MV-4-11 (cell line): ENCODE measurements at places on chromosomes 6 and 20.

- peak; percentile 89 for DNase-seq
Observed at GRCh38 chr6:14711056-14711703, 534.7 kb upstream of the JARID2 start.

- DNase-seq, result peak; percentile 20
Observed at GRCh38 chr6:53014063-53014462, 19.0 kb upstream of the GSTA4 start.

DNA sequence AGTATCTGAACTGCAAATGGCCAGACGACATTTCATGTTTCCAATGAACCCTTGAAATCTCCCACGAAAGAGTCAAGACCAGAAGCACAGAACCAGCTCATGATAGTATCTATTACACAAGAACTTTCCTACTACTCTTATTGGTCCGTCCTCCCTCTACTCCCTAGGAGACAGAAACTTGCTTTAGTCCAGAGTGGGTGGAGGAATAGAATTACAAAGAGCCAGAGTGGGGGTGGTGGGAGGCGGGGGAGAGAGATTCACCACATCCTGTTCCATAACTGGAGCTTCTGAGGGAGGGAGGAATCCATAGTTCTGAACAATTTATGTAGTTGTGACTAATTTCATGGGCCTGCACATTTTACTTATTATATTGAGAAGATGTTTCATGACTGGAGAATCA, 18.5 kb upstream of the WFDC10A start:
- peak; percentile 88 for DNase-seq

DNA sequence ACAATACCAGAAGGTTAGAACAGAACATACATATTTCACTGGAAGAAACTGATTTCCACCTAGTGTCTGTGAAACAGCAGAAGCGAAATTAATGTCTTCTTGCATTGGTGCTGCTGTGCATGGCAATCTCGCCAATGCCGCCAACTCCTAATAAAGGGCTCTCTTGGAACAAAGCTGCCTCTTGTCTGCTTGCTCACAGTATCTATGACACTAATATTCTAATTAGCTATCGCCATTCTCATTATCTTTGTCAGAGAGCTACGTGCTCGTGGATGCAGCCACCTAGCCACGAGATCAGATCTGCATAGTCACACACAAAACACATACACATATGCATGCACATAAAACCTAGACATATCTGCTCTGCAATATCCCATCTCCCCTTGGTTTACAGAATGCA, 145.9 kb upstream of the OLIG3 start:
- DNase-seq, result no peak

- DNase-seq, result no peak
Observed at GRCh38 chr20:15061955-15062354, 724.5 kb upstream of the FLRT3 start.

DNA sequence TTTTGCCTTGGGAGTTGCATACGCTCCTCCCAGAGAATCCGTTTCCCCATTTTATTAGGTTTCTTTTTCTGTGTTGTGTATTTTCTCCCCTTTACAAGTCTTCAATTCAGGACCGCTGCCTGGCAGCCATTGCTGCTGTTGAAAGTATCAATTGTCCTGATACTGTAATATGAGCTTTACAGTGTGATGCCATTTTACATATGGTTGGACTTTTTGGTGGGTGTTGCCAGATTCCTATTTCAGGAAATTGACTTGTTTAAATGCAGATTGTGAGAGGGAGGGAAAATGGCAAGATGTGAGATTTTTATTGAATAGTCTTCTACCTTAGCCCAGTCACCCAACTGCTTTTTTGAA, 1.2 kb downstream of the PANK2 start:
- peak; percentile 24 for DNase-seq

DNA sequence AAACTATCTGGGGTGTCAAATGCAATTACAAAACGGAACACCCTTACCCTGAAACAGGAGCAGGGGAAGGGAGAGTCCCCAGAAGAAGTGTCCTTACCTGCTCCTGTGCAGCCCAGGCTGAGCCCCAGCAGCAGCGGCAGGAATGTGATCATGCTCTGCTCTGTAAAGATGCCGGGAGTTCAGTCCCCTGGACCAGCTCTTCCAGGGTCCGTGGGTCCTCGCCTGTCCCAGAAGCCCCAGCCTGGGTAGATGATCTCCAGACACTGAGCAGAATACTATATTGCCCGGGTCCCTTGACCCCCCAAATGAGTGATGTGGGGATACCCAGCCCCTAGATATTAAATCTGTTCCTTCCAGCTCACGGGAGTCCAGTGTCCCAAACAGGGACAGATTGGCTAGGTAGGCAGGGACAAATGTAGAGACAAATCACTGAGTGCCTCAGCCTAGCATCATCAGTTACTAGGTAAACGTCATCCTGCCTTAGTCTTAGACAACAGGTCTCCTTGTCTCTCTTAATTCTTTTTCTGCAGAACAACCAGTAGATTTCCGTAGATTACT, at the start of gene HLA-DMB:
Gene HLA-DMB (minus strand): TSS at position 373 of the 558 bp plus-strand sequence. CDS start 221 bp downstream, at position 152.
- DNase-seq, result peak; percentile 48

- DNase-seq, result no peak
Observed at GRCh38 chr6:39056681-39057080, 8.1 kb downstream of the GLP1R start.

DNA sequence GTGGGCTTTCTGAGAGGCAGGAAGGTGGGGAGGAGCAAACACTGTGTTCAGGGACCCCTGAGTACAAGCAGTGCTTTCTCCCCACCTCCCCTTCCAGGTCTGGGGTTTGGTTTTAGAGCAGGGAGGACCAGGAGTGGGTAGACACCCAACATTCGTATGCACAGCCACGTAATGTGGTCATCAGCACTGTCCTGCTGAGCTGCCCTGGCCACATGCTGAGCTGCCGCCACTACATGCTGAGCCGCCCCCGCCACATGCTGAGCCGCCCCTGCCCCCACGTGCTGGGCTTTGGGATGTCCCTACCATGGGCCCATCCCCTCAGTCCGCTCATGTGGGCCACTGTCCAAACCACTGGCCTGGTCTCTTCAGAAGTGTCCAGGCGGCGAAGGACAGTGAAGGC, 214.9 kb upstream of the CST7 start:
- DNase-seq, result no peak

DNA sequence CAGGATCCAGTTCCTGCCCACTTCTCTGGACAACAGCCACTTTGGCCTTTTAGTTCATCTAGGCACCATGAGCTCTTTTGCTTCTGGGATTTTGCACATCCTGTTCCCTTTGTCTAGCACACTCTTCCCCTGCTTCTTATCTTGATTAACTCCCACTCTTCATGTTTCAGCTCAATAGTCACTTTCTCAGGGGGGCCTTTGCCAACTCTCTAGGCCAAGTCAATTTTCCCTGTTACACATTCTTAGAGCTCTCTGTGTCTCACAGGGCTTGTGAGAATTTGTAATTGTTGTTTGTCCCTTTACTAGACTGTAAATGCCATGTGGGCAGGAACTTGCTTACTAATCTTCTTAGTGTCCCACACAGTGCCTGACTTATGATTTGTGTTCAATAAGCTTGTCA, 58.1 kb upstream of the EPB41L1 start:
- DNase-seq, result no peak

DNA sequence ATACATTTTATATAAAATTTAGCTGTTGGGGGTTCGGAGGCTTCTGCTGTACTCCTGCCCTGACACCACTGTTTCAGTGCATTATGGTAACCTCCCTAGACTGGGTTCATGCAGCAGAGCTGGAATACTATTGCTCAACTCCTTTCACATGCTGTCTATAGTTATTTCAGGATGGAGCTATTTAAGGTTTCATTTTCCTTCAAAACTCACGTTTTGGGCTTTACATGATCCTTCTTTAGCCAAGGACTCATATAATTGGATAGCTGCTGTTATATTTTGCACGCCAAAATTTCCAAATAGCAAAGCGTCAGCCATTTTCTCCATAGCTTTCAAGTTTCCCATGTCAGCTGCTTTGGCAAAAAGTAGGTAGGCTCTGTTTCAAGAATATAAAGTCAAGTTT, 76.8 kb downstream of the SEL1L2 start:
- no peak for DNase-seq

- DNase-seq, result no peak
Observed at GRCh38 chr6:162526960-162527359, 200.6 kb downstream of the PRKN start.

DNA sequence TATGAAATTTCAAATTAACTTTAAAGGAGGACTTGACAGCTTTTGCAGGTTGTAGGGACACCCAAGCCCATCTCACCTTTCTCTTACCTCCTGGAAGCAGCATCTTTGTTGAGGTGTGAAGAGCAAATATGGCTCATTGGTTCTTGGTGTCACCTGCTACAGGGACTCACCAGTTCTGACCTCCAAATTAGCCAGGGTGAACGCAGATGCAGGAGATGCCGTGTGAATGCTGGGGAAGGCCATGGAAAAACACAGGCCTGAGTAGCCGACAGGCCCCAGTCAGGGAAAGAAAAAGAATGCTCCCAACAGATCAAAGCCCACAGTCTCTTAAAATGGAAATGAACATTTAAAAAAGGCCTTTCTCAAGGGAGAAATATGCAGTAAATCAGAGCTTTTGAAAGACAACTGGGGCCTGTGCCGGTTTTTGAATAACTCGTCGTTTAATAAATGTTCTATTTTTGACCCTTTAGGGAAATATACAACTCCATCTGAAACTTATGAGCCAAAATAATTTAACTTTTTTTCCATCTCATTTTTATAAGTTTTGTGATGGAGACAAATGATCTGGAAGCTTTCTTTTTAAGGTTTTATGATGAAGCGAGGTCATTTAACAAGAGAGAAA, 167.5 kb downstream of the CD83 start:
- no peak for DNase-seq

DNA sequence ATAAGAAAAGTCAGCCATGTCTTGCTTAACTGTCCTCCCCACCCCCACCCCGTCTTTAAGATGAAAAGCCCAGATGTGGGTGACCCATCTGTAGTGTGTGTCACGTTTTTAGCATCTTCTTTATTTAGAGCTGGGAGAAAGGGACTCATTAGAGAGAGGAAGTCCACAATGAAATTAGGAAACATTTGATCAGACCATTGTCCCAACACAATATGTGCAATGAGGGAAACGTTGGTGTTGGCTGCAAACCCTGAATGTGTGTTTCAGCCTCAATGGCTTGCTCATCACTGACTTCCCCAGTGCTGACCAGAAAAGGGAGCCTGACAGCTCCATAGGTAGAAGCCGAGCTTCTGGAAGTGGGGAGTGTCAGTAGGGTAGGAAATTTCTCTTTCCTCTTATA, 475.7 kb downstream of the CD83 start:
- DNase-seq, result no peak

DNA sequence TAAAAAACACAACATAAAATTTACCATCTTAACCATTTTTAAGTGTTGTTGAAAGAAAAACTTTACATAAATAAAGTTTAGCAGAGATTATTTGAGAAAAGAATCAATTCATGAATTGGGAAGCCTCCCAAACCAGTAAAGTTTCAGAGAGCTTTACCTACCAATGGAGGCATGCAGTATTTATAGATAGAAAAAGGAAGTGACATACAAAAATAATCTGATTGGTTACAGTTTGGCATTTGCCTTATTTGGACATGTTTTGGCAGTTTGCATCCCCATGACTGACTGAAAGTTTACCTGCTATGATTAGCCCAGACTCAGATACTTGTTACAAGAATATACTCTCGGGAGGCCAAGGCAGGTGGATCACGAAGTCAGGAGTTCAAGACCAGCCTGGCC, 3.7 kb upstream of the CMTR1 start:
- DNase-seq, result no peak

DNA sequence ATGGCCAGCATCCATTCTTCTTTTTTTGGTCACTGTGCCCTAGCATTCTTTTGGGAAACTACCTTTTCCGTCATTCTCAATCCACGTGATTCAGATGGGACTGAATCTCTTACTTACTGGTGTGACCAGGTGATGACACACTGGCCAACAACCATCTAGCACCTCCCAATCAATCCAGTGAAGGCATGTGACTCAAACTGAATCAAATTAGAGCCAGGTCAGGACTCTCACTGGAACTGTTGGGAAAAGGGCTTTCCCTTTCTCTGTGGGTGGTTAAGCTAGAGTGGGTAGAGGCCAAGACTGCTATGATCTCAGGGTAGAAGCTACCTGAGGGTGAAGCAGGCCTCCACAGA, 36.2 kb upstream of the ZMYND8 start:
- no peak for DNase-seq

DNA sequence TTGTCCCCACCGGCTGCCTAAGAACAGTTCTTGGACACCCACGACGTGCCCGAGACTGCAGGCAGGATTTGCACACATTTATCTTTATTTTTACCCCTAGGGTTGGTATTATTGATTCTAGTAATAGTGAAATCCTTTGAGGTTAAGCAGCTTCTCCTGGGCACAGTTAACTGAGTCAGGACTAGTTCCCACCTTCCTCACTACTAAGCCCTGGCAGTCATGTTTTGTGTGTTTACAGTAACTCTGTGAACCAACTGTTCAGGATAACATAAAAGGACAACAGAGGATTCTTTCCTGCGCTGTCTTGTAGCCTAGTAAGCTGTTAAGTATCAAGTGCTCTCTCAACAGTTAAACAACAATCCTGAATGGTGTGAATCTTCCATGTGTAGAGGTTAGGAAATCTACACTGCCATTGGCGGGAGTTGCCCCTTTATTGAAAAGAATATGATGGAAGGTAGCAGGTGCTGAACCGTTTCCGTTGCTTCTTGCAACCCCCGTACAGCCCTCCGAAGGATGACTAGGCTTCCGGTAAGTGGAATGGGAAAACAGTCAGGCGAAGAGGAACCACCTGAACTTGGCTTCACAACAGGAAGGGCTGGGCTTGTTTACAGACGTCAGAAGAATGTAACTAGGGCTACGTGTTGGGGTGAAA, 979 bp upstream of the SOD2 start:
- peak; percentile 42 for DNase-seq

- no peak for DNase-seq
Observed at GRCh38 chr6:2232445-2232844, 13.0 kb downstream of the GMDS start.

DNA sequence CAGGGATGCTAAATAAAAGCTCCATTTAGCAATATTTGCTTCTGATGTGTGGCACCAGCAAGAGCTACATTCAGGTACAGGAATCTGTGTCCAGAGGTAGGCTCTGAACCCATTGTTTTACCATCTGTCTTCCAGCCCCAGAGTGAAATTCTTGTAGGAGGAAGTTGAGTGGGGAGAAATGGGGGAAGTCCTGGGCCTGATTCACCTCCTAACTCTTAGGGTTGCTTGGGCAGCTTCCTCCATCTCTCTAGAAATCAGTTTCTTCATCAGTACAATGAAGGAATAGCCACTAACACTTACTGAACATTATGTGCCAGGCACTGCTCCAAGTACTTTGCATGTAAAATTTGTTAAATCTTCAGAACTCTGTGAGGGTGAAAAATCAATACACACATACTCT, 35.1 kb upstream of the TSPYL1 start:
- DNase-seq, result peak; percentile 47

- DNase-seq, result no peak
Observed at GRCh38 chr6:47759364-47759763, 22.5 kb upstream of the OPN5 start.

- DNase-seq, result no peak
Observed at GRCh38 chr20:1272368-1273100, 6.4 kb downstream of the SNPH start.

GRCh38 chr20:9517297-9518162, 3.1 kb downstream of the LAMP5 start:
- DNase-seq, result no peak
